ENCODE measurements at places on chromosomes 7 and 10. TPM values are rescaled to one million over a fixed set of nuclear protein-coding genes. Genes with fewer than 3 reads are reported as not detected.
A peak's percentile ranks its signal among the peaks of the same experiment; 100 is the strongest.

GLI3 gene
- total RNA-seq: not detected

GRCh38 chr7:131222171-131222570, 105.5 kb upstream of the MKLN1 start:
- no peak for DNase-seq

DNA sequence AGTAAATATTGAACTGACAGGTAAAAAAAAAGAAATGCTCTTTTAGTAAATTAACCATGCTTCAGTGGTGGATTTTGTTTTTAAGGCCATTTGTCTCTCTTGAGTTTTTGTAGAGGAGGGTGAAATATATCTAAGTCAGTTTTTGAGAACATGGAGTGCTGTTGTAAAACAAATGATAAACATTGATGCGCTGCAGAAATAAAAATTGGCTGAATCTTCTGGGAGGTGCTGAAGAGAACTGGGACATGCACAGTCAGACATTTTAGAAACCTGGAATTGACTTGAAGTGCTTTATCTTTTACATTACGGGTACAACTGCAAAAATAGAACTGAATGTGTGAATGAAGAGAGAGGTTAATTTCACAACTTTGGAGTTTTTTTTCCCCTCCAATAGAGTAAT, 203.0 kb upstream of the HDAC9 start:
- DNase-seq: no peak

NKX6-2 gene
- not detected for total RNA-seq

DNA sequence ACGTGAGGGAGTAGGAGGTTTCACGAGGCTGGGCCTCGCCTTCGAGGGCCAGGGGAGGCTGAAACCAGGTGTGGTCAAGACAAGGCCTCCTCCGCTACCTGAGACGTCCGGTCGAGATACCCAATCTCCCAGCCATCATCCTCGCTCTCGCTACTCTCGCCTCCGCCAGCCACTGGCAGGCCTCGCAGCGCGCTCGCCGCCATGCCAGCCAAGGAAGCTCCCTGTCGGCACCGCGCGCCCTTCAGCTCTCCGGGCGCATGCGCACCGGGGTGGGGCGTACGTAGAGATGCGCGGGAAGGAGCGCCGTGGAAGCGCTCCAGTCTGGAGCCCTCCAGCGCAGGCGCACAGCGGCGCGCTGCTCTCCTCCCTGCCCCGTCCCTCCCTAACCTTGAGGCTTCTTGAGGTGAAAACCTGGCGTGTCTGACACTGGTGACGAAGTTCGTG, at the start of gene ASZ1:
ASZ1 (minus strand) TSS at position 236 of the 444 bp plus-strand sequence; CDS start at position 203, 33 bp downstream.
- no peak for DNase-seq

PLAU gene
- 0.60 TPM for total RNA-seq

DNA sequence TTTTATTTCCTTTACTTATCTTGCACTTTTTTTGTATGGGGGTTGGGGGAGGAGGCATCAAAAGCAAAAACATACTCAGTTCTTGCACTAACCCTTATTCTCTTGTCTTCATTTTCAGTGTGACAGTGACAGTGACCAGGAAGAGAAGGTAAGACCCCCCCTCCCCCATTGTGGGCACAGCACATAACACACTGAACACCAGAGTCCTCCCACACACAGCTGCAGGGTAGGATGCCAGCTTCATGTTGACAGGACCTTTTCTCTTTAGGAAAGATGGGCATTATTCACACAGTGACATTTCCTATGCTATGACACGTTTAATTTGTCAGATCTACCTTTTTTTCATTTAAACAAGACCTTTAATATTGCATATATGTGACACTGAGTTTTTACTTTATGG, 696.3 kb upstream of the GALNT17 start:
- no peak for DNase-seq

GRCh38 chr10:95241533-95241932, 47.5 kb downstream of the ACSM6 start:
- no peak for DNase-seq

- no peak for DNase-seq
Measured at GRCh38 chr7:4884164-4884563, 648 bp upstream of the RADIL start.

- DNase-seq: no peak
Measured at GRCh38 chr10:5428133-5428532, 15.8 kb downstream of the NET1 start.

GRCh38 chr7:112882991-112883390, 92.8 kb upstream of the TMEM168 start:
- DNase-seq: no peak

DNA sequence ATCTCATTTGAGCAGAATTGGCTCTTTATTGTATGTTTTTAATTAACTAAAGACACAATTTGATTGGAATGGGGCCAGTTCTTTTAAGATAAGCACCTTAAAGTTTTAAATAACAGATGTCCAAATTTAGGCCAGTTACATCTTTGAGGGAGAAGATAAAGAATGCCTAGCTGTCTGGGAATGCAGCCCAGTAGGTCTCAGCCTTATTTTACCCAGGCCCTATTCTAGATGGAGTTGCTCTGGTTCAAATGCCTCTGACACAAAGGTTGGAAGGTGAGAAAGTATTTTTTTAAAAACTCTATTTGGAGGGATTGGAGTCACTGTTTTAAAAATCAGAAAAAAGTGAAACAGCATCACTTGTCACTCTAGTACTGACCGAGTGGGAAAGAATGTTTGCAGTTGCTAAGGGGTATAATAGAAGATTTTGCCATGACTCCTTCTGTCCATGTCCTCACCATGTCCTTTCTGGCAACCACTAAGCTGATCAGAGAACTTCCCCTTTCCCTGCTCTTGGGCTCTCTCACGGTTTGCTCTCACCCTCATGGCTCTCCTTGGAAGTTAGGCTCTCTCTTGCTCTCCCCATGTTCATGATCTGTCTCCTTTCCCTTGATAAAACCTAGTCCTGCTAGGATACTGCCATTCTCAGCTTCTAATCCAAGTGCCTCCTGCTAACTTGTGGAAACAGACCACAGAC, 238.2 kb upstream of the AGK start:
- no peak for DNase-seq

ZNF488 gene
- not detected for total RNA-seq

DNA sequence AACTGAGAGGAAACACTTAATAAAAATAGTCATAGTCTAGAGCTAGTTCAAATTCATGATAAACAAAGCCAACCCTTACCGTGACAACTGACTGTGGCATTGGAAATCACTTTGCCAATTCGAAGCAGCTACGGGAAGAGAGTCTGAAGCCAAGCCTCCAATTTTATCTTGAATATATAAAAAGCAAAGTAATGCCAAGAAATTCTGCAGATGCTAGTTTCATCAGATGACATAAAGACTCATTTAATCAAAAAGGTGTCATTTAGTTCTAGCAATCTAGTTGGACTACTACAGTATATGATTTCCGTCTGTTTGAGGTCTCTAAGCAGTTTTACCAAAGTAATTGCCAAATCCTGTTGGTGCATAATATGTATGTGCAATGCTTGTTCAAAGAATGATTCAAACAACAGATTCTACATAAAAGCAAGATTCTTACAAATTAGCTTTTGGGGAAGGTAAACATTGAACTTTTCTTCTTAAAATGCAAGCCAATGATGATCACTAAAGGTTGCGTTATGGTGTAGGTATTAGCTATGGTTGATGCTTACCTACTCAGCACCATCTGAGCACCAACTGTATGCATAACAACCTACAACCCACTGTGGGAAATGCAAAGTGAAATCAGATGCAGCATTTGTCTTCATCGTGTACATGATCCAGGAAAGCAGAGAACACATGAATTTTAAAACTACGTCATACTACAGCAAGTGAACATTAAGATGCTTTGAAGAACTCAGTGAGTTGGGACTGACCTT, 2.8 kb downstream of the FAM171A1 start:
- DNase-seq: no peak

- no peak for DNase-seq
Measured at GRCh38 chr7:44265728-44266127, 59.7 kb downstream of the CAMK2B start.

- DNase-seq: no peak
Measured at GRCh38 chr7:80876894-80877414, 41.9 kb downstream of the SEMA3C start.

GRCh38 chr7:130386876-130387275, 6.6 kb downstream of the CPA1 start:
- no peak for DNase-seq

- DNase-seq: no peak
Measured at GRCh38 chr10:10911471-10911921, 106.2 kb upstream of the CELF2 start.

DNAH11 gene
- 1.7 TPM for total RNA-seq

- no peak for DNase-seq
Measured at GRCh38 chr7:96169439-96169838, 152.5 kb downstream of the SLC25A13 start.

DNA sequence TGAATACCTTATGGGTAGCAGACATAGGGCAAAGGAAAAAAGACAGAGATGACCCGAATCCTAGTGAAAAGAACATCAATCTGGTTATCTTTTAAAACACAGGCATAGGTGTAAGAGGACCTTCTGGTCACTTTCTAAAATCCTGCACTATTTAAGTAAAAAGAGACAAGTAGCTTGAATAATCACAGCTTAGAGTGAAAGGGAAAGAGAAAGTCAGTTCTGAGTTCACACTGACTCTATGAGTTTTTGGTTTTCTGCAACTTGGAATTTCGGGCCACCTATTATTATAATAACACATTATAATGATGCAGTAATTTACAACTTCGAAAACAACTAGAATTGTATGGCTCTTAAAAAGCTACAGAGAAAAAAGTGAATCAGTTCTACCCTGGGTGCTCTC, 247.8 kb downstream of the DOCK4 start:
- no peak for DNase-seq

- DNase-seq: no peak
Measured at GRCh38 chr7:130070861-130071622, 708 bp downstream of the KLHDC10 start.

DNA sequence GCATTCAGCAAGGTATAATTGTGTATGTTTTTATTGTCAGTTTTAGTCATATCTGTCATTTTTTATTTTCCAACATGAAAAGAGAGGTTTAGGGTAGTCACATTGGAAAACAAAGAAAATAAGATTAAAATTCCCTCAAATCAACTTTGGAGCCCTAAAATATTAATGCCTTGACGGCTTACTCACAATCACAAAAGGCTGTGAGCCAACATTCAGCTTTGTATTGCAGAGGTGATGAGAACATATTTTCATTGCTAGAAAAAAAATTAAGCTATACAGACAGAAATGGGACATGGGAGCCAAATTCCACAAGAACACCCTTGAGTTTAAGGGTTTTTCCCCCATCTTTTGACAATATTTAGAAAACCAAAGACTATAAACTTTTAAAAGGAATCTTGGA, 30.2 kb downstream of the CALD1 start:
- DNase-seq: no peak

MMRN2 gene
- total RNA-seq: not detected

COL26A1 gene
- total RNA-seq: not detected

- DNase-seq: peak; percentile 19
Measured at GRCh38 chr7:131945313-131945911, 389.0 kb upstream of the PODXL start.

PIP gene
- total RNA-seq: not detected

SFTPD gene
- total RNA-seq: not detected

- no peak for DNase-seq
Measured at GRCh38 chr7:35797311-35797710, 3.5 kb upstream of the SEPTIN7 start.

DNA sequence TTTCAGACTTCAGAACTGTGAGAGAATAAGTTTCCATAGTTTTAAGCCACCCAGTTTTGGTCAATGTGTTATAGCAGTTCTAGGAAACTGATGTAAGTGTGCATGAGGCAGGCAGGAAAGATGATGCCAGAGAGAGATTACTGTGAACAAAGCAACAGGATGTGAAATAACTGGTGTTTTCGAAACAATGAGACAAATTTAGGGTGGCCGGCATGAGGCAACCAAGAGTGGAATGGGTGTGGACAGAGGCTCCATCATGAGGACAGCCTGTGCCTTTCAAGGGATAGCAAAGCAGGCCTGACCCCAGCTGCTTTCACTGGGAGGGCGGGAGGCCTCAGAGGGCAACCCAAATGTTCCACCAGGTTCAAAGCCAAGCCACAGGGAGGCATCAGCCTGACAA, 67.3 kb upstream of the UCN3 start:
- DNase-seq: peak; percentile 61

DNA sequence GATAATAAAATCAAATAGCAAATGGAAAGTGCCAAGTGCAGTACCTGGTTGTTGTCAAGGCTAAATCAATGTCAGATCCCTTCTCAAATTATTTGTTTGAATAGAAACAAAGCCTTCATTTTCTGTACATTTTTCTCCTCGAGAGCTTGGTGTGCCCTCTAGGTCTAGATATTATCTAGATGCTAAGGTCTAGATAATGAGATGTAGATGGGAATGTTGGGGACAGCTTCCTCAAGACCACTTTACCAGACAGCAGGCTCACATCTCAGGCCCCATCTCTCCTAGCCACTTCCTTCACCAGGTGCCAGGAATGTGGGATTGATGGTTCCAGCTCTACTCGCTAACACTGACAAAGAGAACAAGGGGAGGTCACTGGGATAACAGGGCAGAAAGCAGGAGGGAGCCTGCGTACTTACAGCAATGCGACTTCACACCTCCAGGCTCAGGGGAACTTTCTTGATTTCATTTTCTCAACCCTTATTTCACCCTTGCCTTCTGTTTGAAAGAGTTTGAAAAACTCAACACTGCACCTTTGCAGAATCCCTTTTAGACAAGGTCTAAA, 451.4 kb upstream of the VSTM2A start:
- DNase-seq: no peak

GRCh38 chr10:79399223-79399831, 46.1 kb downstream of the ZCCHC24 start:
- DNase-seq: no peak

DNA sequence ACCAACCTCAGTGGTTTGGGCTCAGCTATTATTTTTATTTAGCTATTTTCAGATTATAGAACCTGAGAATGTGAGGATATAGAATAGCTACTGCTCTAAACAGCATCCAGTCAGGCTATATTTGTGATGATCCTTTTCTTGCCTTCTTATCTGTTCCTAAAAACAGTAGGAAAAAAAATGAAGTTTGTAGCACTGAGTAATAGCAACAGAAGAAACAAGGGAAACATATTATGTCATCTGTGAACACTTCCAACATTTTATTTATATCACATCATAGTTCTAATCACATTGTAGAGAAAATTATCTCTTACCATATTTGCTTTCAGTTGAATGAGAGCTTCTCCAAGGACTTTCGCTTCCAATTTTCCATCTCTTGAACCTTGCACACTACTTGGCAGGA, 229.6 kb upstream of the PTPRZ1 start:
- no peak for DNase-seq

DNA sequence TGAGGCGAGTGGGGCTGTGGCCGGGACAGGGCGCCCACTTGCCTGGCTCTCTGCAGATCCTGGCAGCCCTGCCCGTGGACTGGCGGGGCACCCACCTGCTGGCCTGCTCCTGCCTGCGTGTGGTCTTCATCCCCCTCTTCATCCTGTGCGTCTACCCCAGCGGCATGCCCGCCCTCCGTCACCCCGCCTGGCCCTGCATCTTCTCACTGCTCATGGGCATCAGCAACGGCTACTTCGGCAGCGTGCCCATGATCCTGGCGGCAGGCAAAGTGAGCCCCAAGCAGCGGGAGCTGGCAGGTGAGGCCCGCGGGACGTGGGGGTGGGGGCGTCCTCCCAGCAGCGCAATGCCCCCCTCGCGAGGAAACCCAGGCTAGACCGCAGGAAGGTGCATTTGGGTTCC, 17.6 kb downstream of the SLC29A4 start:
- DNase-seq: no peak

PAPOLB gene
- total RNA-seq: not detected

Measured in activated T-helper 1 cell treated with anti-CD3 and anti-CD28 coated beads, Interleukin-12 subunit alpha, Interleukin-12 subunit beta, Interleukin-2, Interleukin-4 antibody, amounts not matched to agents 30 ng/mL and 10 ng/mL and 1 ng/mL, durations not matched to agents 14 hours and 24 hours and 36 hours (primary cell).